Cortex of kidney (tissue), 1 donor: ENCODE measurements at places on chromosomes 7 and 10.

DNA sequence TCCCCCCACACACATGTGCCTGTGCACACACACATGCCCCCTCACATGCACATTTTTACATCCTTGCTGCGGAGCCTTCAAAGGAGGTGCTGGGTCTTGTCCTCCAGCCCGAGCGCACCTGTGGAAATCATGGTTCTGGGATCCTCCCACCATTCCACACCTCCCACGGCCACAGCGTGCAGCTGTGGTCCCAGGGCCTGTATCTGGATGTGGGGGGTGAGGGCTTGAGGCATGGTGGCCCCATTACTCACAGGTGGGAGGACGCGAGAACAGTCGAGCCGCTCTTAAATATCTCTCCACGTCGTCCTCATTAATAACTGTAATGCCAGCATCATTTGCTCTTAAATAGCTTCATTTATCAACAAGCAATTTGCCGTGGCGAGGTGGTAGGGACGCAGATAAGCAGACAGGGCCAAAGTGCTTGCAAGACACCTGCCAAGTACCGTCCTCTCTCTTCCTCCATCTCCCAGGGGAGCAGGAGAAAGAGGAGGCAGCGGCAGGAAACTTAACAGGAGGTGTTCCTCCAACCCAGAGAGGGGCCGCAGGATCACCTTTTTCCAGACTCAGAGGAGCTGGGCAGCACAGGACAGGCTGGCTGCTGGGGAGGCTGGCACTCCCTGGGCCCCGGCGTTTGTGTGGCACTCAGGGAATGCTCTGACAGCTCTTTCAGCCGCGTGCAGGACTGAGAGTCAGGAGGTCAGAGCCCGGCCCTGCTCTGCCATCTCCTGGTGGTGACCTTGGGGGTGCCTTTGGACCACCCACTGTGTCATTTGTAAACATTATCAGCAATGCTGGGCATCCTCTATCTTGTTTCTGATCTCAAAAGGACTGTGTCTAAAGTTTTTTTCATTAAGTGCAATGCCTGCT lies 87.4 kb downstream of the CDH23 start:
- no peak for DNase-seq

GRCh38 chr10:116038259-116038658 lies 234.7 kb downstream of the GFRA1 start:
- no peak for DNase-seq

DNA sequence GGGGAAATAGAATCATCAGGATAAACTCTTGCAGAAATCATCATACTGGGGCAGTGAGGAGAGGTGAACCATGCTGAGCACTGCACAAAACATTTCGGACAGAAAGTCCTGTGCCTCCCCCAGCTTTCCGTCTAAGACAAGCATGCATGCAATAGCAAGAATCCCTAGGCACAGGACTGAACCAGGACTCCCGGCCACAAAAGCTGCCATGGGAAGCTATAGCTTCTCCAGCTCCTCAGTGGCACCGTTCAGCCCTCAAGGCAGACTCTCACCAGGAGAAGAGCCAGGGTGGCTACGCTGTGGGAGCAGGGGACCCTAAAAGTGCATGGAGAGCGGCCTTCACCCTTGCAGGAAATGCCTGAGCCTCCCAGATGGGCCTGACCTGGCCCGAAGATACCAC lies 70.8 kb downstream of the ASB13 start:
- no peak for DNase-seq

DNA sequence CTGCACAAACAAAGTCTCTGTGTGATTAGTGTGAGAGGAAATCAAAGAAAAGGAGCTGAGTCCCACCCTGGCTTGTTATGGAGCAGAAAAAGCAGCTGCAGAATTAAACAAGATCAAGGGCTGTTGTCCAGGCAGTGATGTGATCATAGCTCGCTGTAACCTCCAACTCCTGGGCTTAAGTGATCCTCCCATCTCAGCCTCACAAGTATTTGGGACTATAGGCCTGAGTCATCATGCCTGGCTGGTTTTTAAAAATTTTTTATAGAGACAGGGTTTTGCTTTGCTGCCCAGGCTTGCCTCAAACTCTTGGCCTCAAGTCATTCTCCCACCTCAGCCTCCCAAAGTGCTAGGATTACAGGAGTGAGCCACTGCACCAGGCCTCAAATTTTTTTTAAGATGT lies 88.9 kb downstream of the IPMK start:
- DNase-seq, result no peak

DNA sequence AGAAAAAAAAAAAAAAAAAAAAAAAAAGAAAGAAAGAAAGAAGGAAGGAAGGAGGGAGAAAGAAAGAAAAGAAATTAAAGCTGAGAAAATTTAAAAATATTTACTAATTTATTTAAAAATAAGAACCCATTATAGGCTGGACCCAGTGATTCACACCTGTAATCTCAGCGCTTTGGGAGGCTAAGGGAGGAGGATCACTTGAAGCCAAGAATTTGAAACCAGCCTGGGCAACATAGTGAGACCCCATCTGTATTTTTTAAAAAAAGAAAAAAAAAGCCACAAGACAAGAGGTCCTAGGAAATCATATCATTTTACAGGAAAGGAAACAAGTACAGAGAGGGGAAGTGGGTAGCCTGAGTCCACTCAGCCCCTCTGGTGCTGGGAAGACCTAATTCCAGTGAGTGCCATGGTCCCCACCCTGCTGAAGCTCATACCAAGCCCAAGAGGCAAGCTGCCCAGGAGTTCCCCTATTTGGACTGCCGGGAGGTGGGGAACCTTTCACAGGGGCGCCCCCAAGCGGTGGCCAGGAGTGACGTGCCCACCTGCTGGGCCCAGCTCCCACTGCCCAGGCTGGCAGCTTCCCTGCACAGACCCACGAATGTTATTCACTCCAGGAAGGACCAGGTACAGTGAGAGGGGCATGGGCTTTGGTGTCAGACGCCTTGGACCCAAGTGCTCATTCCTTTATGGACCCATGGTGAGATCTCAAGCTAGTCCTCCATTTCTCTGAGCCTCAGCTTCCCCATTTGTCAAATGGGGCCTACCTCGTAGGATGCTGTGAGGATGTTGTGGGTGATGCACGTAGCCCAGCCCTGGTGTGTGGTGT lies 133.6 kb downstream of the ZMIZ1 start:
- no peak for DNase-seq

DNA sequence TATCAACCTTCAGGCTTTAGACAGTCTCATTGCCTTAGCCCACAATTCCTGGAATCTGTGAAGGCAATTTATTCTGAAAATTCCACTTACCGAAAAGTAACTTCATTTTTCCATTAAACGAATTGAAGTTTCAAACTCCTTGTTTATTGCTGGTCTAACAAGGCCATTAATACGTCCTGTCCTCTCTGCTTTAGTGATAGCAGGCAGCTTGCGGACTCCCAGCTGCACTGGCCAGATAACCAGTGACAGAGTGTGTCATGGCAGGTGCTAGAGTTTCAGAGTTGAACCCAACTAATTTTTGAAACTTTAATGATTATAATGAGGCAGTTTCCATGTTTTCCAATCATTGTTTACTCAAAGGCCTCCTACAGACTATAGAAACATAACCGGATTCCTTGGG lies 31.1 kb downstream of the LOXL4 start:
- DNase-seq, result no peak

DNA sequence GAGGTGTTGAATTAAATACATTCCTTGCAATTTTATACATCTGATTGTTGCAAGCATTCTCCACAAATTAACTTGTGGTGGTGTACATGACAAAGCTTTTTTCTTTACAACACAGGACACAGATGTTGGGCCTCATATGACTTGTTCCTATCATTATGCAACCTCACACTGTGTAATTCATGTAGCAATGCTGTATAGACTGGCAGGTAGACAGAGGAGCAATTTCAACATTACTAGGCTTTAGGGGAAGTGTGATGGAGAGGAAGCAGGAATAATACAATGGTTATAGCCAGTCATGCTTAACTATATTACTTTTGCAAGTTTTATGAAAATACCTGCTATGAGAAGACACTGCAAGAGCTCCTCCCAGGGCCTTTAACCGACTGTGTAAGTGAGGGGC lies 832.1 kb downstream of the CNTNAP2 start:
- no peak for DNase-seq

GRCh38 chr7:37065779-37066271 lies 341.5 kb upstream of the AOAH start:
- DNase-seq, result no peak

DNA sequence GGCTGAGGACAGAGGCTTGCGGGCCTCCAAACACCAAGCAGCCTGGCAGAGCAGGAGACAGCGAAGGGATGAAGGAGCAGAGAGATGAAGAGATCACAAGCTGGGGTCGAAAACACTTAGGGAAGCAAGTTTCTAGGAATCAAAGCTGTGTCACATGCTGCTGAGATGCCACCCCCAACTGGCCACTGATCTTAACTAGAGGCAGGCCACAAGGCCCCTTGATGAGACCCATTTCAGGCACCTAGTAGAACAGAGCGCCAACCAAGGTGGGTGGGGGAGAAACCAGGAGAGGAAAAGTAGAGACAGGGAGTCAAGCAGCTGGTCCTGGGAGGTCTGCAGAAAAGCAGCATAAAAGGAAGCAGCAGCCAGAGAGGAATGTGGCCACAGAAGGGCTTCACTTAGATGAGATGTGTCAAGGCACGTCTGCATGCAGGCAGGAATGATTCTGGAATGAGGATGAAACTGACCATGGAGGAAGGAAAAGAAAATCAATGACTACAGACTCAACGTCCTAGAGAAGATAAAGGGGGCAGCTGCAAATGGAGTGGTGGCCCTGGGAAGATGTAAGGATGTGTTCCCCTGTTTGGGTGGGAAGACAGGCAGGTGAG lies 85.0 kb upstream of the DDC start:
- DNase-seq, result no peak

DNA sequence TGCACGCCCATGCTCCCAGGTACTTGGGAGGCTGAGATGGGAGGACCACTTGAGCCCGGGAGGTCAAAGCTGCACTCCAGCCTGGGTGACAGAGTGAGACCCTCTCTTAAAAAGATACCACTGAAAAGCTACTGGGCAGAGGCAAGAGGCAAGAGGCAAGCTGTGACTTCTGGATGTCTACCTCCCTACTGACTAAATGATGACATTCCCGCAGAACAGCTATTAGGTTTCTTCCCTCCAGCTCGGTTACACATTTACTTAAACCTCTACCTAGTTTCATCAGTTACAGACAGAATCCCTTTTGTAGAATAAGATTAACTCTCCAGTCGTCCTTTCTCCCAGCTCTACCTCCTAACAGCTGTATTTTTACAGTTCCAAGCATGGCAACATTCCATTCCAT lies 21.2 kb downstream of the RHEB start:
- no peak for DNase-seq

DNA sequence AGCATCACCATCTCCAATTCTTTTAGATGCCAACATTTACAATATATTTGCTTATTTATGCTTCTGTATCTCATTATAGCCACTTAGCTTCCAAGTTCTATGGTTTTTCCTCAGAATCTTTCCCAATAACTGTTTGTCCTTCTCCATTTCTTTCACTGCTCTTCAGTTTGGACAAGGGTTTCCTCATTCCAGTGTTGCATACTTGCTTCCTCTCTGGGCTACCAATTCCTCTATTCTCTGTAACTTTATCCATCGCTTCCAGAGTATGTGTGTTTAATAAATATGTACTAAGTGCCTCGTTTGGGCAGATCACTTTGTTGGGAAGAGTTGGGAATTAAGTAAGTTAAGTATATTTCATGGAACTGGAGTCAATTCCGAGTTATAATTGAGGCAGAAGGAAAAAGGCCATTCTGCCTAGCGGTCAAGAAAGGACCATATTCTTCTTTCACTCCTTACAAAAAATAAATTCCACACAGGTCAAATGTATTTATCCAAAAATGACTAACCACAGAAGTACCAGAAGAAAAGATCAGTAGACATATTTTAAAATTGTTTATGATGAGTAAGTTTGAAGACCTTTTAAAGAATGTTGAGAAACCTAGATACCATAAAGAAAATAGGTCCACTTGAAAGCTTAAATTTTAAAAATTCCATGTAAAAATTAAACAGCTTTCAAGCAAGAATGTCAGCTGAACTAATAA lies 10.8 kb downstream of the STAMBPL1 start:
- DNase-seq, result no peak

DNA sequence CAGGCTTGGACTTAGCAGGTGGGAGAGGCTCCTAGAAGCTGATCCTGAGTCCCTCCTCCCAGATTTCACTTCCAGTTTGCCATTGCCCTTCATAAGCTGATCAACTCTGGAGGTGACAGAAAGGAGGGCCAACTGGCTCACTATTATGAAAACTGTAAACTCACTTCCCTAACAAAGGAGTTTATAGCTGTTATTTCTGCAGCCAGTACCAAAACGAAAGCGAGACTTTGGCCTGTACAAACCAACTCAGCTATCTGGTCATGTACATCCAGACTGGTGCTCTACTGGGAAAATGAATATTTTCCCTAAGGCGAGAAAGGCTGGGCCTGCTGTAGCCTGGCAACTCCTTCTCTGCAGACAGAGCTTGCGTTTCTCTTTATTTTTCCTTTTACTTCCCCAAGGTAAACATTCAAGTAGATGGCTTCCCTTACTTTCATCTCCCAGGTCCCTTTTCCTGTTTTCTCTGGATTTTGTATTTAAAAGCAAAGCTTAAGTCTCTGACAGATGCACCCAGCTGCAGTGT lies 54.7 kb downstream of the GALNT17 start:
- DNase-seq, result no peak

- no peak for DNase-seq
These were observed 99.1 kb downstream of the ZNF680 start for GRCh38 chr7:64463636-64464375.

- DNase-seq, result no peak
These were observed 16.1 kb downstream of the PRF1 start for GRCh38 chr10:70586348-70586930.

DNA sequence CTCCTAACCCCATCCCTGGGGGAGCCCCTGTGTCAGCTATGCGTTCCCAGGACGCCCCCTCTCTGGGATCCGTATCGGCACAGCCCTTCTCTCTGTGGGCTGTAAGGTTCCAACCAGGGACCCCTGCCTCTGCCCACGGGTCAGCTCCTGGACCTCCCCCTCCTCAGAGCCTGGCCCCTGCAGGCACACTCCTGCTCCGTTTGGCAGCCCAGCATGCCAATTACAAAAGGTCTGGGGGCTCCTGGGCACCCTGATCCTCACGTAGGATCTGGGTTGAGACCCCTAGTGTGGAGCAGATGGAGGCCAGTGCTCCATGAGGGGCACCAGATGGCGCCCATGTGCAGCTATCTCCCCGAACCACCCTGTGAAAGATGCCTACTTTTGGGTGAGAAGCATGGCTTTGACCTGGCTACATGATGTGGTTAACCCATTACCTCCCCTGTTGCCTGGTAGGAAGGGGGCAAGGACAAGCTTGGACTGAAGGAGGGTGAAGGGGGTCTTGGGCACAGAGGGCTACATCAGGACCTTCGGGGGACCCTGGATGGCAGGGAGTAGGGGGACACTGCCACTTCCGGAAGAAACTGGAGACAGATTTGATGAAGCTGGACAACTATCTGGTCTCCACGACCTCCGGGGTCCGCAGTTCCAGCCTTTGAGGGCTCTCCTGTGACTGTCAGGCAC lies 9.0 kb downstream of the TACR2 start:
- DNase-seq, result no peak
